ENCODE measurements at places on chromosomes 2 and 18. TPM values are rescaled to one million over a fixed set of nuclear protein-coding genes. Genes with fewer than 3 reads are reported as not detected.
A peak's percentile ranks its signal among the peaks of the same experiment; 100 is the strongest.

AGXT gene
- not detected for total RNA-seq

ELOA2 gene
- not detected for total RNA-seq

DSC1 gene
- total RNA-seq = 7.5 TPM

RFTN2 gene
- 5.6 TPM for total RNA-seq

IL18RAP gene
- total RNA-seq = 0.30 TPM

PDE1A gene
- 17.3 TPM for total RNA-seq

- no peak overlapping the region for H3K4me3 ChIP-seq
- no peak overlapping the region for H3K27ac ChIP-seq
- H3K36me3 ChIP-seq = peaks cover 20% of the 10 kb centered on the region
- H3K27me3 ChIP-seq = no peaks in the 10 kb centered on the region
- H3K4me1 ChIP-seq = no peaks in the 10 kb centered on the region
These were observed 193.2 kb downstream of the CDH2 start for GRCh38 chr18:27983780-27984179.

GRCh38 chr2:26480566-26481423 is 2.9 kb upstream of the OTOF start:
- H3K4me1 ChIP-seq = peaks cover 31% of the 10 kb centered on the region
- no peaks in the 10 kb centered on the region for H3K27me3 ChIP-seq
- no peak for DNase-seq
- no peak overlapping the region for H3K27ac ChIP-seq
- H3K4me3 ChIP-seq = no peak overlapping the region

DNA sequence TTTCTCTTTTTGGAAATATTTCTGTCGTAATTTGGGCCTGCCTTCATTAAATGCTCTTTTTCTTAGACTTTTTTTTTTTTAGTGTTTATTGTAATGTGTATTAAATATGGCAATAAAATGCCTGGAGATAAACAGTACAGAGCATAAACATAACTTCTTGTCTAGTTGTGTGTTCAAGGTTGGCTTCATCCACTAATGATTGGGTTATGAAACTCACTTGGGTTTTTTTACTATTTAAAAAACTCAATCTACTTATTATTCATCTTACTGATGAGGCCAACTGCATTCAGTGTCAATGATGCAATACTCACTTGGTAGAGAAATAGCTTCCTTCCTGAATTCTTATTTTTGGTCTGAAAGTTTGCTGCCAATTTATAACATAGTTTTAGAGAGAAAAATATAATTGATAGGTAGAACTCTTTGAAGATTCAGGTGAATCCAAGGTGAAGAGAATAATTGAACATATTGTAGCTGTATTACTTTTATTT is 144.2 kb upstream of the NABP1 start:
- no peaks in the 10 kb centered on the region for H3K4me1 ChIP-seq
- no peak overlapping the region for H3K27ac ChIP-seq
- H3K4me3 ChIP-seq = no peak overlapping the region
- DNase-seq = no peak
- peaks cover 4% of the 10 kb centered on the region for H3K27me3 ChIP-seq

DNA sequence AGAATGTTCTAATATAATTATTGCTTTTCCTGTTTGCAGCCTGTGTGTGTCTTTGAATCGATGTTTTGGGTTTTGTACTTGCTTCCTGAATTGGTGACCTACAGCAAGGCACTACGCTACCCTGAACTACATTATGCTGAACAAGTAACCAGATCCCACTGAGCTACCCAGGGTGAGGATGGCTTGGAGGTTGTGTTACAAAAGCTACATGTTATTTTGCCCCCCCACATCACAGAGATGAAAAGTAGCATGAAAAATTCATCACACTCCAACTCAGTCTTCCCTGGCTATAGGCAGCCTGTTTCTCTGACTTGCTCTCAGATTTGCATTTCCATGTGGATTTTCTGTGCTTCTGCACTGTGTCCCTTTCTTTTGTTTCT is 162.1 kb downstream of the LDLRAD4 start:
- H3K27ac ChIP-seq = peak overlapping the region; percentile 87
- no peak for DNase-seq
- H3K36me3 ChIP-seq = no peaks in the 10 kb centered on the region

- no peaks in the 10 kb centered on the region for H3K27me3 ChIP-seq
- DNase-seq = no peak
- H3K36me3 ChIP-seq = no peaks in the 10 kb centered on the region
These were observed 23.1 kb downstream of the PDCD1 start for GRCh38 chr2:241835611-241836010.

GRCh38 chr2:179428649-179429048 is 164.0 kb upstream of the SESTD1 start:
- H3K4me1 ChIP-seq = no peaks in the 10 kb centered on the region
- peaks cover 73% of the 10 kb centered on the region for H3K27me3 ChIP-seq
- peak overlapping the region; percentile 19 for H3K4me3 ChIP-seq
- no peak overlapping the region for H3K27ac ChIP-seq
- DNase-seq = no peak

- no peak overlapping the region for H3K4me3 ChIP-seq
- no peaks in the 10 kb centered on the region for H3K27me3 ChIP-seq
- H3K36me3 ChIP-seq = no peaks in the 10 kb centered on the region
- H3K27ac ChIP-seq = no peak overlapping the region
These were observed 806.8 kb downstream of the PLCL1 start for GRCh38 chr2:198611201-198611600.

GRCh38 chr2:184452907-184453306 is 145.4 kb upstream of the ZNF804A start:
- H3K4me1 ChIP-seq = no peaks in the 10 kb centered on the region
- no peak for DNase-seq
- no peak overlapping the region for H3K4me3 ChIP-seq
- H3K27ac ChIP-seq = no peak overlapping the region

Measured in left ventricle myocardium inferior (tissue), 1 donor.